ENCODE measurements at places on chromosomes 16 and 17.

DNA sequence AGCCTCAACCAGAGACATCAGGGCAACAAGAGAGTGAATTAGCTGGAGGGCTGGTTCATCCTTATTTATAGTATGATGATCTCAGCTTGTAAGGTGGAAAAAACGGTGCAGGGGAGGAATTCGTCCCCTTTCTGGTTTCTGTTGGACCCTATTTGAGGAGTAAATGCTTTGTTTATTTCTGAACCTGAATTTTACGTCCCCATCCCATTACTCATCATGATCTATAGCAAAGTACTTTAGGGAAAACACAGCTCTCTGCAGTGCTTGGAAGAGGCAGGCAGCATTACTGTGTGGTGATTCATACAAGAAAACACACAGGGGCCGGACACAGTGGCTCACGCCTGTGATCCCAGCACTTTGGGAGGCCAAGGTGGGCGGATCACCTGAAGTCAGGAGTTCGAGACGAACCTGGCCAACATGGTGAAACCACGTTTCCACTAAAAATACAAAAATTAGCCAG, 8.0 kb upstream of the VAT1L start:
- DNase-seq = no peak

DNA sequence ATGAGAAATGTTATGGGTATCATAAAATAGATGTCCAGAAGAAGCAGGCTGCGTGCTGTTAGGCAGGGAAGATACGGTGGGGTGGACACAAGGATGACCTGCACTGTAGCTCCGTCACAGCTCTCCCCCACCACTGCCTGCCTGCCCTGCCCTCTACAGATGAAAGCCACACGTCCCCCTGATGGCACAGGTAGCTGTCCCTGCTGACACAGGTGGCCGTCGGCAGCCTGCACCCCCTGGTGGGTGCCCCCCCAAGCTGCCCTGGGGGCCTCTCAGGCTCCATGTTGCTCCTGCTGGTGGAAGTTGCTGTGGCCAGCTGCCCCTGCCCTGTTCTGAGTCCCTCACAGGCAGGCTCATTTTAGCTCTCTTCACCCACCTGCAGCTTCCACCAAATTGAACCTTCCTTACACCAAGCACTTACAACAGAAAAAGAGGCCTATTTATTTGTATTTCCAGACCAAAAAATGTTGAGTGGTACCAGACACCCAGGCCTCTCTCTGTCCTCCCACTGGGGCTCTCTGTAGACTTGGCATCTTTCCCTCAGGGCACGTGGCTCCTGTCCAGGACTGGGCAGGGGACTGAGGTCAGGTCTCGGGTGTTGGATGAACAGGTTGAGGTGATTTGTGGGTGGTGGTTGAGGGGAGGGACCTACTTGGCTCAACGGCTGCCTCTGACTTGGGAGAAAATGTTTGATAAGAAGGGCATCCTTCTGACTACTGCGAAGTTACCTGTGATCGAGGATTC, 50.1 kb upstream of the CACNG5 start:
- DNase-seq = no peak

DNA sequence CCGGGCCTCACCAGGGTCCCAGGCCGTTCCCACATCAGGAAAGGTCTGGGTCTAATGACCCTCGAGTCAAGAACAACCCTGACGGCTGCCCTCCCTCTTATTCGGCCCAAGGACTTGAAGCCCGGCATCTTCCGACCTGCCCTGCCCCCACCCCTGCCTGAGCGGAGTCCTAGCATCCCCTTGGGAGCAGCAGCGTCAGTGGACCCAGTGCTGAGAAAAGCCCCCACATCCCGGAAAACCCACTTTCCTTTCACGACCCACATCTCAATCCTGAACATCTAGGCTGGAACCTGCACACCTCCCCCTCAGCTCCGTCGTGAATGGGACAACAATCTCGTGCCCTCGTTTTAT, 769 bp downstream of the TMEM88 start:
- peak; percentile 16 for DNase-seq

- no peak for DNase-seq
These were observed 45.8 kb upstream of the GSE1 start for GRCh38 chr16:85567101-85567866.

DNA sequence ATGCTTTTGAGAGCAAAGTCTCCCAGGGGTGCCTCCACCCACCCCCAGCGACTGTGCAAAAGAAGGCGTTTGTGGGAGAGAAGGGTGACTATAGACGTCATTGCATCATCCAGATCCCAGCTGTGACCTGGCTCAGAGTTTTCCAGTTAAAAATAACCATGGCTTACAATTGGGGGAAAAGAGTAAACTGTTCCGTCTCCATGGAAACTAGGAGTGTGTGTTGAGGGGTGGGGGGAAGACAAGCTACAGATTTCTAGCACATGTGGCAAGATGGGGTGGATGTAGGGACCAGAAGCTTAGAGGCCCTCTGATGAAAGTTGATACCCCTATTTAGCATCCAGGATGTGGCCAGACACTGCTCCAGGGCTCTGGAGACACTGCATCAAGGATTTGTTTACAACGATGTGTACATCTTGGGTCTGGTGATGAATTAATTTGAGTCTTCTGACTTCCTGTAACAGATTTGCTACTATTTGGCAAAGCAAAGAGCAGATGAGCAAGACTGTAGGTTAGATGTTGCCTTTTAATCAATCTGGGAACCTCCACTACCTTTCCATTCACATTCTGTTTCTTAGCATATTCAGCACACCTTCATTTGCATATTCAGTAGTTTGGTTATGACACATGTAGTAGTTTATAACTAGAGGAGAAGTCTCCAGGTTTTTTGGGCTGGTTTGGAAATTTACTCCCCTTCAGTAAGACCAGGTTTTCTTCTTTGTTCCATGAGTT, 6.2 kb upstream of the DUSP14 start:
- no peak for DNase-seq

- DNase-seq = no peak
These were observed 20.3 kb upstream of the ZFPM1 start for GRCh38 chr16:88432753-88433152.

DNA sequence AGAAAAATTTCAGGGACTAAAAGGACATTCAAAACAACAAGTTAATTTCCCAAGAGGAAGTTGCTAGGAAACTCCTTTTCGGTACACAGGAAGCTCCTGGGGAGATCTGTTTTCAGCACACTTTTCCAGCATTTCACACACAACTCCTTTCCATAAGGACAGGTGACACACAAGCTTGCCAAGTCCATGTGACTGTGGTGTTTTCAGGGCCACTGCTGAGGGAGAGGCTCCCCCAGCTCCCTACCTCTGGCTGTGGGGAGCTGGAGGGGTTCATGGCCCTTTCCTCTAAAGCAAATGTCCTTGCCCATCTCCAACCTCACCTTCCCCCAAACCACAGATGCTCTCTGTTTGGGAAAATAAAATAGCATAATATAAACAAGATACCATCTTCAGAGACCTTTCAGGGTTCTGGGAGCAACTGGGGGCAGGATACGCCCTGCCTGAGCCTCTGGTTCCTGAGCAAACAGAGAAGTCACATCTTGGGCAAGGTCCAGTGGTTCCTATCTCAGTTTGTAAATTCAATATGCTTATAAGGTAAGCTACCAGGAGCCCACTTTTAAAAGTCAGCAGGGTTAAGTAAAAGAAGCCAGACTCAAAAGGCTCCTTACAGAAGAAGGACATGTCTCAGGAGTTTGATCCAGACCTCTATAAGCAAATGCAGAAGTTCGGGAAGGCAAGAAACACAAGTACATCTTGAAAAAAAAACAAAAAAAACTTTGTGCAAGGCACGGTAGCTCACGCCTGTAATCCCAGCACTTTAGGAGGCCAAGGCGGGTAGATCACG, 3.0 kb downstream of the PDZD9 start:
- no peak for DNase-seq

- no peak for DNase-seq
These were observed 13.4 kb downstream of the UBALD1 start for GRCh38 chr16:4601036-4601863.

DNA sequence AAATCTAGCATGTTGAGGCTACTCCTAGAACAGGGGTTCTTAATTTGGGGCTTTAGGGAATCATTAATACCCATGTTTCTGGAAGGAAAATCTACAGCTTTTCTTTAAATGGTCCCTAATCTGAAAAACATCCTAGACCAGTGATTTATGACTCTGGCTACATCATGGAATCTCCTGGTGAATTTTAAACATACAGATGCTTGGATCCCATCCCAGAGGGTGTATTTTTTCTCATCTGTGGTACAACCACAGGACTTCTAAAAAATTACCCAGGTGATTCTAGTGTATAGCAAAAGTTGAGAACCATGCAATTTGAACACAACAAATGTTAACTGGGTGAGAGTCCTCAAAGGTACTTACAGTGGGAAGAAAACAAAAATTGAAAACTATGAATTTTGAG, 41.5 kb downstream of the KANSL1 start:
- no peak for DNase-seq

All from activated CD4-positive, alpha-beta memory T cell treated with anti-CD3 and anti-CD28 coated beads, Interleukin-2, amount 10 ng/mL, durations not matched to agents 7 days and 5 days (primary cell).